ENCODE measurements at places on chromosomes 5 and 9.

GRCh38 chr9:74643303-74643923 is 146.3 kb downstream of the RORB start:
- DNase-seq, result no peak

DNA sequence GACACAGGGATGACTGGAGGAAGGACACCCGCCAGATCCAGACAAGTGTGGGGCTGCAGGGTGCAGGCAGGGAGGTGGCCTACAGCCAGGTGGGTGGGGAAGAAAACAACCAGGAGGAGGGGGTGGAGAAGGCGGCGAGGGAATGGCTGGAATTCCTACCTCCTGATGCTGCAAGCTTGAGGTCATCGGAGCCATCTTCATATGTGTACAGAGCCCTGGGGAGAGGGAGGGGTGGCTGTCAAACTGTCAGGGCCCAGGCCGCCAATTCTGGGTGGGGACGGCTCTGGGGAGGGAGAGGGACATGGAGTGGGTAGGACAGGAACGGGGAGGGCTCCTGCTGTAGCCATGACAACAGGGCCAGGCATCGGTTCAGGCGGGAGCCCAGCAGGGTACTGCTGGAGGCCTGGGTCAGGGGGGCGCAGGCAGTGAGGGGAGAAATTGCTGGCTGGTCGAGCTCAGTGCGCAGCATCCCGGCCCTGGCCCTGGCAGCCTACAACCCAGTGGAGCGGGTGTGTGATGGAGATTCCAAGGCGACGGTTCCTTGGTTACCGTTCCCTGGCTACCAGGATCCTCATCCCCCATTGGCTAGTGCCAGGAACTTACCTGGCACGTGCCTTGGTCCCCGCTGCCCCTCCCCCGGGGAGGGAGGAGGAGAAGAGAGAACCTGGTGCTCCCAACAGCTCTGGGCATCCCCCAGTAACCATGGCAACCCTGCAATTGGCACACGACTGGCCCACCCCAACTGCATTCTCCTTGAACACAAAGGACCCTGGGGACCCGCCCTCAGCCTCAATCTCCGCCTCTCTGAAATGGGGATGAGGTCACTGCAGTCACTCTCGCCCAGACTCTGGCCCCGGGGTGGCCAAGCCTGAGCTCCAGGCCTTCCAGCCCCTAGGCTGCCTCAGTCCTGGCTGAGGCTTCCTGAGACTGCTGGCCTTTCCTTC is 4.5 kb downstream of the DBN1 start:
- no peak for DNase-seq

DNA sequence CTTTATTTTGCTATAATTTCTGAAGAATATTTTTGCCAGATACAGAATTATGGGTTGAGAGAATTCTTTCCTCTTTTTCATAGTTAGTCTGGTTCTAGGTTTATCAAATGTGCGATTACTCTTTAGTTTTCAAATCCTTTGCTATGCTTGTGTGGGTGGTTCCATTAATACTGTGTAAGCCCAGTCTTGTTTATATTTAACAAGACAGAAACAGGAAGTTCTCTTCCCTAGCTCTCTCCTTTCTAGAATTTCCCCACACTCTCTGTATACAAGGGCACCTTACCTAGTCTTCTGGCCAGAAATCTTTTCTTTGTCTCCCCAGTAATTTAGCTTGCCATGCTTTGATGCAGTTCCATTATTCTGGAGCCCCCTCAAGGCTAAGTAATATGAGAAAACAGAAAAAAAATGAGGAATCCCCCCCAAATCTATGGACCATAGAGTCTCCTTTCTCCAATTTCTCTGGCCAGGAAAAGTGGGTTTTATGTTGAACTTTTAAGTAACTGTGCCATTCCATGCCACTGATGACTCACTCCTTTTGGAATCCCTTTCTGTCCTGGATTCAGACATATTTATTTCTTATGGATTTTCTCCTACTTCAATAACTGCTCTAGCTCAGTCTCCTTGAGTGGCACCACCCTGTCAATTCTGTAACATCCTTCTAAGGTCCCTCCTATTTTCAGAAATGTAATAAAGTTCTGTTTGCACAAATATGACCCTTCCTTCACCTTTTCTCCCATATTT is 1714.1 kb downstream of the EFNA5 start:
- DNase-seq, result no peak

DNA sequence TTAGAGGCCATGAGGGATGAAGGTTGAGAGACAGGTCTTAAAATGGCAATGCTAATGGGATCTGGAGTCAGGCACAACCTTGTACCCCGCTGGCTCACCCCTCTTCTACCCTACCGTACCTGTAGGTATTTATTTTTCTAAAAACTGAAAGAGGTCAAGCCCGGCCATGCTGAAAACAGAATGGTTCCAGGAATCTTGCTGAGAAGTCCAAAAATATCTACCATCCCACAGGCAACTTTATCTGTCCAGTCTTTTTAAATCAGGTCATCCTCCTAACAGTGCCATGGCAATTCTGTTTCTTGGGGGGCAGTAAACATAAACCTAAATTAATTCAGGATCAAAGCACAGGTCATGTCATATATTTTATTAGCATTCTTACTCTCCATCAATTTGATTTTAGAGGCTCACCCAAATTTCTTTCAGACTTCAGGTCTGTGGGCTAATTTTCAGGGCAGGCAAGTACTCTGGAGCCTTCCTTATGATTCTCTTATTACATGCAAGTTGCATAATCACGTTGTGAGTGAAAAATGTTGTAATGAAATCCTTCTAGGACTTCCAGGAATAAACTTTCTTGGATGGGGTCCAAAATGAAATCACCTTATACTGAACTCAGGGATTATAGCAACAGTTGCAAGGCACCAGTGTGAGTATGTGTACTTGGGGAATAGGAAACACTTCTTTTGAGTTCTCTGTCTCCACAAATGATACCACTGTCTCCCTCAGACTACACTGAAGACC is 102.7 kb upstream of the NREP start:
- DNase-seq, result no peak

GRCh38 chr9:96071076-96071814 is 195.8 kb downstream of the ERCC6L2 start:
- DNase-seq, result no peak

DNA sequence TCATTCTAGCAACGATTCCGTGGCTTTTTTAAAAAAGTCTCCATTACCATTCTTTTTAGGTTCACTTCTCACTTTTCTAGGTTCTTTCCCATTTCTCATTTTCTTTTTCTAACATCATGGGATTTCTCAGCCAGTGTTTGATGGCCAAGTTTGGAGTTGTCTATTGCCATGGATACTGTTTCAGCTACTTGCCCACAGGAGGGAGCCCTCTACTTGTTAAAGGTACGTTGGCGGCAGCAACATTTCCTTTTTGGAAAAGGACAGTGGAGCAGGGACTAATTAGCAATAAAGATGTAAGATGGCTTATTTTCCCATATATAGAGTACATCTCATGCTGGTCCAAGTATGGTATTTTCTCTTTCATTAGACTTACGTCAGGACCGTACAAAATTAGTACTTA is 2257.5 kb upstream of the C9orf72 start:
- no peak for DNase-seq

GRCh38 chr9:92046676-92047075 is 68.5 kb downstream of the SPTLC1 start:
- DNase-seq, result no peak

GRCh38 chr5:56202483-56202882 is 30.6 kb downstream of the ANKRD55 start:
- no peak for DNase-seq

GRCh38 chr5:158669275-158669674 is 430.4 kb downstream of the EBF1 start:
- no peak for DNase-seq

GRCh38 chr9:93244101-93244500 is 60.2 kb downstream of the WNK2 start:
- DNase-seq, result no peak

GRCh38 chr5:54083245-54083644 is 227.1 kb downstream of the ARL15 start:
- no peak for DNase-seq

DNA sequence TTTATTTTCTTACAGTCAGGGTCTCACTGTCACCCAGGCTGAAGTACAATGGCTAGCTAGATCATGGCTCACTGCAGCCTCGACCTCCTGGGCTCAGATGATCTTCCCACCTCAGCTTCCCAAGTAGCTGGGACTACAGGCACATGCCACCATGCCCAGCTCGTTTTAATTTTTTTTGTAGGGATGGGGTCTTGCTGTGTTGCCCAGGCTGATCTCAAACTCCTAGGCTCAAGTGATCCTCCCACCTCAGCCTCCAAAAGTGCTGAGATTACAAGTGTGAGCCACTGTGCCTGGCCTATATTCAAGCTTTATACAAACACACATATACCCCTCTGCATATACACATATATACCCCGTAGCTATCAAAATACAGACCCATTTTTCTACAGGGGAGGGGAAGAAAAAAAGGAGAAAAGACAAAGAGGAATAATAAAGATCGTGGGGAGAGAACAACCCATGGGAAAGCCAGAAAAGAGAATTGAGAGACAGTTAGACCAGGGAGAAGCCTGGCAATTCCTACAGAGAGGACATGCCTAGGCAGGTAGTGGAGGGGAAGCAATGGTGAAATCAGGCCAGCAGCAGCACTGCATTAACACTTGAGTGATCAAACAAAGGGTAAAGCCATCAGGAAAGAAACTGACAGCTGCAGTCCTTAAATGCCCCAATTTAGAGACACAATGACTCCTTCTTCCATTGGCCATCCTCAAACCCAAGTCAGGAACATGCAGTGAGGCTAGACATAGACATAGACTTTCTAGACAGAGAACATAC is 102.7 kb downstream of the EFNA5 start:
- no peak for DNase-seq

DNA sequence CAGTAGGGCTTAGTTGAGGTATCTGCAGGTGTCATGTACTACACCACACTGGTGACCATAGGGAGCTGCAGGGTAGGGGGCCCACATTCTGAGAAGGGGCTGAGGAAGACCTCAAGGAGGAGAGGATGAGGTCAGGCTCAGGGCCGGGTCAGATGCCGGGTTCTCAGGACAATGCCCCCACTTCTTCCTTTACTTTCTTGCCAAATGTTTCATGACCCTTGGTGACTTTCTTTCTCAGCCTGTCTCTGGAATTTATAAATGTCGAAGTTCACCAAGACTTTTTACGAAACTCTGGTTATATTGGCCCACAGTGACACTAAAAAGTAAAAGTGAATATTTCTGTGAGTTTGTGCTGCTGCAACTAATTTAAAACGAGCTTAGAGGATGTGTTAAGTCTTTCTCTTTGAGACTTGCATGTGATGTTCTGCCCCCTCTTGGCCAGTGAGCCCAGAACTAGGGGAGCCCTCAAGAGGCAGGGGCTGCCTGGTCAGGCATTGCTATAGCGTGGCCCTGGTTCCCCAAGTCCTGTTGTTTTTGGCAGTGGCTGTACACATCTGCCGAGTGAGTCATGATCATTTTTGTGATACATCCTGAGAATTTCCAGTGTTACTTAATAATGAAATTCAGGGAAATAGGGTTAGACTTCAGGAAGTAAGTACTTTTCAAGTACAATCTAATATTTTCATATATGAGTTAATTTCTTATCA is 11.2 kb downstream of the ACO1 start:
- DNase-seq, result peak; percentile 63

DNA sequence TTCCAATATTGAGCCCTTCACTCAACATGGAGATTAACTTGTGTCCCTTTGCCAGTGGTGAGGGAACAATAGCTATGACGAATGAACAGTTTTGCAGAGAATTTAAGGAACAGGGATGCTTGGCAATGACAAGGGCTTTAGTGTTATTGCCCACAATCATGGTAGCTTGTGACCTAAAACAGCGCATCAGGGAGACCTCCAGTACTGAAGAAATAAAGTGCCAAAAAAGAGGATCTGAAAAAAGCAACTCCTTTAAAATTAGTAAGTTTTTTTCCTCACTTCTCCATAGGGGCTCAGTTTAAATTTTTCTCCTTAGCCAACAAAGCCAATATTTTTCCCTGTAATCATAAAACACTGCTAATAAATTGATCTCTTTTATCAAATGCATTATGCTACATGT is 41.8 kb upstream of the PAM start:
- no peak for DNase-seq

GRCh38 chr9:95864852-95865580 is 10.5 kb upstream of the ERCC6L2 start:
- no peak for DNase-seq

DNA sequence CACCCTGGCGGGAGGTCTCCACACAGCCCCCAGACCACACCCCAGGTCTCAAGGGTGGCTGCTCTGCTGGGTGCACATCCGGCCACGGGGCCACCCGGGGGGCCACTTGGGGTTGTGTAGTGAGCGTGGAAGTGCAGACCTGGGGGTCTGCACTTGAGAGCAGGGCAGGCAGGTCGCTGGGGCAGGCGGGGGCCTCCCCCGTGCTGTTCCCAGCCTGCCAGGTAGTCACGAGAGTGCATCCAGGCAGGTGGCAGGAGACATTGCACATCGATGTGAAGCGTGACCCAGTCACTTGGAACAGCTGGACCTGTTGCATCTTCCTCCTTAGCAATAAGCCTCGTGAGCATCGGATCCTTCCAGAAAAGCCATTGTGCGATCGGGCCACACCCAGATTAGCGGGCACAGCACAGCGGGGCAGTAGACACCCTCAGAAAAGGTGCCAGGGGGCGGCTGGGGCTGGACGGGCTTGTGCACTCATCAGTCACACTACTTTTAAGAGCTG is 4.8 kb upstream of the ENTPD8 start:
- DNase-seq, result peak; percentile 50

DNA sequence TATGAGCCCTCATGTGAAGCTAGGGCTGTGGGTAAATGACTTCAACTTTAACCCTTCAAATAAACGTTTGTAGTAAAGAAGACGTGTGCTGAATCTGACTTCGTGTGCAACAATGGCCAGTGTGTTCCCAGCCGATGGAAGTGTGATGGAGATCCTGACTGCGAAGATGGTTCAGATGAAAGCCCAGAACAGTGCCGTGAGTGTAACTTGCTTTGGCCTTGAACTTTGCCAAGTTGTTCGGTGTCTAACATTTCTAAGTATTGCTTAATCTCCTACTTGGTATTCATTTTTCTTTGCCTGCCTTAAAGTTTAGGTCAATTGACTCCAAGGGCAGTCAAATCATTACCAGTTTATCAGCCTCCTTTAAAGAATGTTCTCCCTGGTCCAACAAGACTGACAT is 18.2 kb downstream of the VLDLR start:
- no peak for DNase-seq

DNA sequence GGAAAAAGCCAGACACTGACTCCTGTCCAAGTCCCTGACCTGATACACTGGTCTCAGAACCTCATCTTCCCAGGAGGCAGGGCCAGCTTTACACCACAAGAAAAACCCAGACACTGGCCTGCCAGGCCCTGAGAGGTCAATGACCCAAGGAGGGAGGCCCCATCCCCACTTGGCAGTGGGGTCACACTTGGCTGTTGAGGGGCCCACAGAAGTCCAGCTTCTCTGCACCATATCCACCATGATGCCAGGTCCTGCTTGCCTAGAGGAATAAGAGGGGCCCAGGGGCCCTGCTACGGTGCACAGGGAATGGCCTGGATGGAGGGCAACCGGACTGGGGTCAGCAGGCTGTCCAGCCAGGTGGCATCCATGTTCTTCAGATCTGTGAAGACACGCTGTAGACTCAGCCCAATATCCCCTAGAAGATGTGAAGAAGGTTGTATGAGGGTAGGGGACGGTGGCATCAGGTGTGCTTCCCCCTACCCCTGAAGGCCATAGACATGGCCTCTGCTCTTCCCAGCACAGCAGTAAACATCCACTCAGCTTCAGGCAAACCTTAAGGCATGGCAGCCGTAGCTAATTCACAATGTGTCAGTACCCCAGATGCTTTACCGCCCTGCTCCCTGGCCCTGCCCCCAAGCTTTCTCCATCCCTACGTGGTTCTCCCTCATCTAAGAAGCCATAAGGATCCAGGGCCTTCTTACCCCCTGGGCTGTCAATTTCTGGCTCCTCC is 6.7 kb downstream of the IRF1 start:
- peak; percentile 5 for DNase-seq

Data from gastrocnemius medialis (tissue), 4 donors.